A375 (cell line): ENCODE measurements at places on chromosomes 3 and 15. TPM values are rescaled to one million over a fixed set of nuclear protein-coding genes. Genes with fewer than 3 reads are reported as not detected.

Gene DLL4
- total RNA-seq, result 0.21 TPM in 1 of 2 replicates, not detected in the other

Gene HIGD2B
- total RNA-seq, result 0.11 TPM in 1 of 2 replicates, not detected in the other

Gene UBAP1L
- total RNA-seq, result 0.93 and 0.98 TPM in 2 replicates

Gene SLC9C1
- total RNA-seq, result 0.04 TPM in 1 of 2 replicates, not detected in the other

Gene SSUH2
- total RNA-seq, result 9.6 and 10.6 TPM in 2 replicates

Gene EMC7
- total RNA-seq, result 44.5 and 46.6 TPM in 2 replicates

Gene PLSCR2
- total RNA-seq, result not detected in 2 replicates

Gene GABRR3
- not detected in 2 replicates for total RNA-seq

Gene IL5RA
- total RNA-seq, result not detected in 2 replicates

Gene SAMMSON
- total RNA-seq, result 3.6 and 6.4 TPM in 2 replicates

Gene CPA3
- not detected in 2 replicates for total RNA-seq

Gene CSPG5
- 1.3 and 1.5 TPM in 2 replicates for total RNA-seq

Gene CHRD
- total RNA-seq, result 0.11 TPM in 1 of 2 replicates, not detected in the other

Gene BCHE
- total RNA-seq, result 2.9 and 3.4 TPM in 2 replicates

Gene PTPN23
- 30.4 and 38.9 TPM in 2 replicates for total RNA-seq

Gene AGBL1
- total RNA-seq, result not detected in 2 replicates

Gene MYZAP
- total RNA-seq, result 2.5 and 2.6 TPM in 2 replicates

Gene PRTG
- total RNA-seq, result 17.3 and 27.5 TPM in 2 replicates

Gene MAGI1
- 15.2 and 15.6 TPM in 2 replicates for total RNA-seq

Gene KIF15
- total RNA-seq, result 25.1 and 33.3 TPM in 2 replicates

Gene TLR9
- not detected in 2 replicates for total RNA-seq
